Activated T-helper 1 cell treated with anti-CD3 and anti-CD28 coated beads, Interleukin-2, amount 50 U/mL, for 16 hours (primary cell): ENCODE measurements at places on chromosomes 12 and 14.
A peak's percentile ranks its signal among the peaks of the same experiment; 100 is the strongest.

- DNase-seq: no peak
These were observed 754.3 kb upstream of the TBX3 start for GRCh38 chr12:115438314-115438713.

GRCh38 chr12:65876898-65877721 lies 52.8 kb downstream of the HMGA2 start:
- no peak for DNase-seq

GRCh38 chr14:102314242-102315011 lies 5.1 kb upstream of the ZNF839 start:
- DNase-seq: peak; percentile 71

DNA sequence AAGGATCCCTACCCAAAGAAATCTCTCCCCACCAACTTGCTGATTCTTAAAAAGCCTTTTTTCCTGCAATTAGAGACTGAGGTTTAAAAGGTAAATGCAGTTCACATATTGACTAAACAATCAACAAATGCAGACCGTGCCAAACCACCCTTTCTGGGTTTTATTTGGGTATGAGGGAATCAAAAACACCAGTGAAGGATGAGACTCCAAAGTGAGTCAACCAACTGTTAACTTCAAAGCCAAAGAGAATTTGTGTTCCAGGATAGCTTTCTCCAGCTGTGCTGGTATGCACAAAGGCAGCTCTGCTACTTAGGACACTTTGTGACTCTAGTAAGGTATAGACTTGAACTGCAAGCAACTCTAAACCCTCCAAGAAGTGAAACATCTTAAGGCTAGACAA lies 39.4 kb downstream of the RPS29 start:
- DNase-seq: no peak

DNA sequence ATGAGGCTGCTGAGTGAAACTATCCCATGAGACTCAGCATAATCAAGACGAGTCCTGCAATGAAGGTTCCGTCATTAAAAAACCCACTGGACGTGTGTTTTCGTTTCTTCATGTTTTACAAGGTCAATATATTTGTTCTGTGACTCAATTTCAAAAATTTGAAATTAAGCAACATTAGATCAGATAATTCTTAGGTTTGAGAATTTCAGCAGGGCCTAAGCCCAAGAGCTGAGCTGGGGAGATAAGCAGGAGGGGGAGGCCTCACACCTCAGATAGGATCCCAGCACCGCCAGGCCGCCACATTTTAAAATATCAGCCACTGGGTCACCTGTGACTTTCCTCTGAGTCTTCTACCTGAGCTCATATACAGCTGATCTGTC lies 13.3 kb downstream of the STX2 start:
- DNase-seq: no peak

DNA sequence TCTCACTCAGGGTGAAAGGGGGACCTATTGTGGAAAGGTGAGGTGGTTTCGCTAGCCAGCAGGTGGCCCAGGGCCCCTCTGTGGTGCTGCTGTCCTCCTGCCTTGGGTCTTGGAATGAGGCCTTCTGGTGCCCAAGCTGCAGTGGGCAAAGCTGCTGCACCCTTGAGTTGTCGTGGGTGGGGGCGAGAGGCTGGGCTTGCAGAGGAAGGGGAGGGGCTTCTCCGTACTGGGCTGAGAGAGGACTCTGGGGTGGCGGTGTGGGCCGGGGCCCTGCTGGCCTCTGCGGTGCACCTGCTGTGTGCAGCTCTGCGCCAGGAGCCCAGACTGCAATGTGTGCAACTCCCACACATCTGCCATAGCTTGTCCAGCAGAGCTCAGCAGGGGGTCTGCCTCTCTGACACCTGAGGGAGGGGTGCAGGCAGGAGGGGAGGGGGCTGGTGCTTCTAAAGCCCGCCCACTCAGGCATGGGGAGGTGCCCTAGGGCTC lies 145.8 kb downstream of the KIF26A start:
- no peak for DNase-seq

DNA sequence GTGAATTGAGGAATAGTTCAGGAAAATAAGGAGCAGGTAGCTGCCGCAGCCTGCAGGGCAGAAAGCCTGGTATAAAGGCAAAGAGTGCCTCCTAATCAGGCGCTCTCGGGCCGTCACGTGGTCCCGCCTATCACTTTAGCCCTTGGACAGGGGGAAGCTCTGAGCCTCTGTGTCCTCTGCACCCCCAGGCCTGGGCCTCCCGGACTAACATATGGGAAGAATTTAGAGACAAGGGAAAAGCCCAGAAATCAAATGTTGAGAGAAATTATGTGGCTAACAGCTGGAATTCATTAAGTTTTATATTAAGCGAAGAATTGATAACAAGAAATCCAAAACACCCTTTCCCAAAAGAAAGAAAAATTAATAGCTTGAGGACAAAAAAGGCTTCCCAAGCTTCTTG lies 417.7 kb downstream of the ATP23 start:
- DNase-seq: no peak

DNA sequence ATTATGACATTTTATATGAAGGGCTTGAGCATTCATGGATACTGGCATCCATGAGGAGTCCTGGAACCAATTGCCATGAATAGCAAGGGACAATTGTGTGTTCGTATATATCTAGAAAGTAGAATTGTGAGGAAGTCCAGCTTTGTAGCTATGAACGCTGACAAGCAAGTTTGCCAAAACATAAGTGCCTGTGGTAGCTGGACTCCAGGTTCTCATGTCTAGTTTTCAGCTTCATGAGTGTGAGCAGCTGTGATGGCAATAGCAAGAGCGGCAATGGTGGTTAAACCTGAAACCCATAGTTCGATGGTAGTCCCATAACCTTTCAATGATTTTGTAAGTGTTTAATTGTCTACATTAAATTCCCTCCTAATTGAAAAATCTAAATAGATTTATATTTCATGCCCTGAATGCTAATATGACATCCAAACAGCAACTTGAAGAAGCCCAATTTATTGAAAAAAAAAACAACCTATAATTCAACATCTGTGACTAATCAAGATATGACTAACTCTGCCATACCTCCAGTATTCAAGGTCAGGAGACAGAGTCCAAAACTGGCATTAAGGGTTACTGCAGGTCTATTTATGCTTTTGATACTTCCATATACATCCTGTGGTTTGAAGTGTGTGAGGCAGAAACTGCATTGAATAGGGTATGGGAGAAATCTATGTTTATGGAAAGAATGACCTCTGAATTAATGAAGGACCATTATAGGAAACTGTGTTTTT lies 50.3 kb upstream of the PCED1B start:
- DNase-seq: no peak
